ENCODE measurements at places on chromosomes 4 and X. TPM values are rescaled to one million over a fixed set of nuclear protein-coding genes. Genes with fewer than 3 reads are reported as not detected.

The NHSL2 gene
- 0.29 TPM for total RNA-seq

The TCEAL9 gene
- total RNA-seq = 97.0 TPM

The VCX2 gene
- not detected for total RNA-seq

The ATP2B3 gene
- total RNA-seq = 0.10 TPM

The FMR1 gene
- 22.9 TPM for total RNA-seq

The MAPK10 gene
- total RNA-seq = 0.49 TPM

The ZNF182 gene
- total RNA-seq = 3.4 TPM

The USP46 gene
- total RNA-seq = 6.1 TPM

The SEPTIN11 gene
- 30.9 TPM for total RNA-seq

The DIPK2B gene
- total RNA-seq = not detected

The NXF2B gene
- not detected for total RNA-seq

The TMPRSS11F gene
- total RNA-seq = not detected

The CWH43 gene
- not detected for total RNA-seq

The GLRB gene
- 1.00 TPM for total RNA-seq

The ZNF185 gene
- 7.1 TPM for total RNA-seq

Measured in A549 treated with AZD2906 at 1 μM for 4 hours (cell line).